ENCODE measurements at places on chromosomes 3 and 15.

- no peak for DNase-seq
Observed at GRCh38 chr15:72397796-72398588, at the start of gene TMEM202. TSS of gene TMEM202 (plus strand) at chr15:72398305. CDS start at chr15:72398327, 22 bp downstream.

- no peak for DNase-seq
Observed at GRCh38 chr3:128226795-128227395, 73.6 kb downstream of the EEFSEC start.

- DNase-seq, result no peak
Observed at GRCh38 chr3:65828706-65829105, 210.0 kb downstream of the MAGI1 start.

- no peak for DNase-seq
Observed at GRCh38 chr3:5226783-5227182, 39.3 kb downstream of the EDEM1 start.

- no peak for DNase-seq
Observed at GRCh38 chr3:125154800-125155269, 57.7 kb downstream of the SLC12A8 start.

DNA sequence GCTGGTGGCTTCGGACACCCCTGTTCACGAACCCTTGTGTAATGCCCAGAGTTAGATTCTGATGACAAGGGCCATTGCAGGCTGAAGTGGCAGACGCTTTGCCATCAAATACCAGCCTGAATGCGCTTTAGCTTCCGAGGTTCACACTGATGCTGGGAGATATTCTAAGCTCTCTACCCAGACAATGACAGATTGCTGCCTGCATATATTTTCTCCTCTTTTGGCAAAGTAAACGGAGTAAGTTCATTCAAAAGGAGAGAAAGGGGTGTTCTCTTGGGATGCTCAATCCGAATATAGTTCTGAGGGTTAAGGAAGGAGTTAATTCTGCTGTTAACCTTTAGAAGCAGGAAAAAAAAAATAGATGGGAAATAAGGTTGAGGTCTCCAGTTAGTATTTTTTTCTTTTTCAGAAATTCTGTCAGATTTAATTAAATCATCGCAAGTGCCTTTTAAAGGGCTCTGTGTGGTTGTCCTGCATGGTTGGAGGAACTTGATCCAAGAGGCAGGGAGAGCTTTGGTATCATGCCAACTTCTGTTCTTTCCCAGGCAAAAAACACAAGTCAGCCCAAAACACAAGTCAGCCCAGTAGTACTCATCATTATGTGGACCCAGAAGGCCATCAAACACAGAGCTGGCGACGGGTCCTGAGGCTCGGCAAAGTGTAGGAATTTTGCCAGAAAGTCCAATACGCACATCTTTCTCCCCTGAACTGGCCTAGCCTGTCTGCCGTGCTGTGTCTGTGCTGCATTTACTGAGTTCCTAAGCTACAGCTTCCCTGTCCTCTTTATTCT is 70.9 kb upstream of the ST8SIA2 start:
- no peak for DNase-seq

DNA sequence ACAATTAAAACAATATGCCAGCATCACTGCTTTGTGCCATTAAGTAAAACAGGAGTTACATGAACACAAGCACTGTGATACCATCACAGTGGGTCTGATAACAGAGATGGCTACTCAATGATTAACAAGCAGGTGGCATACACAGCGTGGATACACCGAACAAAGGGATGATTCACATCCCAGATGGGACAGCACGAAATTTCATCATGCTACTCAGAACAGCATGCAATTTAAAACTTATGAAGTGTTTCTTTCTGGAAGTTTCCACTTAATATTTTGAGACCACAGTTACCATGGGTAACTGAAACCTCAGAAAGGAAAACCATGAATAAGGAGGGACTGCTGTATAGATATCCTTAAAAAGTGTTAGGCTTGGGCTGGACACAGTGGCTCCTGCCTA is 44.5 kb downstream of the SLC24A1 start:
- DNase-seq, result no peak

- DNase-seq, result no peak
Observed at GRCh38 chr3:11563159-11563864, 80.4 kb downstream of the VGLL4 start.

- no peak for DNase-seq
Observed at GRCh38 chr3:31124373-31124772, 229.9 kb upstream of the GADL1 start.

DNA sequence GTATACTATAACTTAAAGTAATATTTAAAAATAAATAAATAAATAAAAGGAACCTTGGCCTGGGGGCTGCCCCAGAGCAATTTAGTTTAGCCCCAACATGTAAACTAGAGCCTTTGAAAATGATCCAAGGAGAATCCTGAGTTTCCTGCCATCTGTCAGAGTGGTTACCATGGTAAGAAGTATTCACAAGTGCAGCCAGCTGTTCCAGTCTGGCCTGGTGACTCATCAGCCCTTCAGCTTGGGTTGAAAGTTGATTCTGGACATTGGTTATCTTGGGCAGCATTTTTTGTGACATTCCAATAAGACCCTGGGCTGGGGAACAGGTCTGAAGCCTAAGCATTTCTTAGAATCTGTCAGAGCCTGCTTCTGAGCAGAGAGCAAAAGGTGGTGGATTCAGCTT is 72.7 kb upstream of the LRTM1 start:
- DNase-seq, result no peak

Measured in activated CD4-positive, CD25-positive, alpha-beta regulatory T cell (primary cell).